Stimulated activated CD8-positive, alpha-beta memory T cell treated with anti-CD3 and anti-CD28 coated beads, Interleukin-4, amount 100 ng/mL, for 4 hours (primary cell): ENCODE measurements at places on chromosomes 4 and X.

DNA sequence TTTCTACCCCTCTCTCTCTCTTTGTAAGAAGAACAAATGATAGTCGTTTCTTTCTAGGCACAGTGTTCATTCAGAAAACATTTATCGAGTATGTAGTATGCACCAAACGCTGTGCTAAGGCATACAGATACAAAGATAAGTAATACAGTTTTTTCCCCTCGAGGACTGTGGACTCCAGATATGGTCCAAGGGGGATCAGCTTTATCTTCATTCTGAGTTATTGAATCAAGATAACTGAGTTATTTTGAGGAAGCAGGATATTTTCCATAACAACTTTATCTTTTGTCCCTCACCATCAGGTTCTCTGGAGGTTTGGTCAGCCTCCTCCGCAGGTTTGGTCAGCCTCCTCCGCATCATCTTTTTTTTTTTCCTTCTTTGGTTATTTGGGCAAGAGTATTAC is 15.0 kb downstream of the EREG start:
- DNase-seq = no peak

GRCh38 chr4:24794916-24795665 is at the start of gene SOD3:
TSS of gene SOD3 (plus strand) at chr4:24795573. CDS start at chr4:24799522, 3,949 bp downstream.
- DNase-seq = no peak

- DNase-seq = no peak
Observed at GRCh38 chr4:10013722-10014121, 7.6 kb downstream of the SLC2A9 start.

GRCh38 chr4:116118221-116118620 is 967.2 kb downstream of the TRAM1L1 start:
- DNase-seq = no peak

GRCh38 chr4:102076622-102077021 is 268.7 kb downstream of the SLC39A8 start:
- DNase-seq = no peak

- no peak for DNase-seq
Observed at GRCh38 chr4:13527981-13528820, 16.1 kb downstream of the NKX3-2 start.

DNA sequence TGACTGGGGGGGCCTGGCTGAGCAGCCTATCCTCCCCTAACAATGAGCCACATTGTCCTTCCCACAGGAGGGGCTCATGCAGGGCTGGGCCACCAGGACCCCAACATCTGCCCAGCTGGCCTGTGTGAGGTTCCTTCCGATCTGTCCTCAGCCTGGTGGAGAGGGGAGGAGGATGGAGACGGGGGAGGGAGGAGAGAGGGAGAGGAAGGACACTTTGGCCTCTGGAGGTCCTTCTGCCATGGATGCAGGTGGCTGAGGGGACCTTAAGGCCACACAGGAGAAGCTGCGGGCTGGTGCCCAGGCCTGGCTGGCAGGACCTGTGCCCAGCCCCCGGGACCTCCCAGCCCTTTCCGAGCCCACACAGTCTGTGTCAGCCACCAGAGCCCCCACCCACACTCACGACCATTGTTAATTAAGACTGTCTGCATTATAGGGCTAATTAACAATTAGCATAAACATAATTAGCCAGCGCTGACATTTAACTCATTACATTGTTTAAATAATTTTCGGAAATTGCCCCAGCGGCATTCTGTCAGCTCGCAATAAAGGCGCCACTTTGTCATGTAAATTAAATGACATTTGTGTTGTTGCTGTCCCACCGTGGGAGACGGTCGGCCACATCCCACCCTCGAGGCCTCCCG is 53.0 kb upstream of the NKX1-1 start:
- no peak for DNase-seq

DNA sequence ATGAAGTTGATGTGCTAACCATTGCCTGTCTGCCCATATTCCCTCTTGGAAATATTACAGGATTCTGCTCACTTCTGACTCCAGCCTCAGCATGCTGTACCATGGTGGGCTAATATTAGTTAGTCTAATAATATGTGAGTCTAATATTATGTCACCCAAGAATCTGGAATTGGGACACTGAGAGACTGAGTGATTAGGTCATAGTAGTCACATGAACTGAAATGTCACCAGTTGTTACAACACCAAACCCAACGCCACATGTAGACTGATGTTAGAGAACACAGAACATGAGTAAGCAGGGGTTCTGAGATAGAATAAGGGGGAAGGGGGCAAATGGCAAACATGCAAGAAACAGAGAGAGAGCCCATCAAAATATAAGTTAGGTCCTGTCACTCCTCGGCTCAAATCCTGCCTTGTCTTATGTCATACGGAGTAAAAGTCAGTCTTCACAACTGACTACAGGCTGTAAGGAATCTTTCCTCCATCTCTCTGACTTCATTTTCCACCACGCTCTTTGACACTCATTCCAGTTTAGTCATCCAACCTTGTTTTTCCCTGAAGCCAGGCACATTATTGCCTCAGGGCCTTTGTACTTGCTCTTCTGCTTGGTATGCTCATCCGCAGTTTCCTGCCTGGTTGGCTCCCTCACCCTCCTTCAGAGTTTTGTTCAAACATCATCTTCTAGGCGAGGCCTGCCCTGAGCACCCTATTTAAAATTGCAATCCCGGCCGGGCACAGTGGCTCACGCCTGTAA is 9.6 kb upstream of the SLAIN2 start:
- DNase-seq = no peak
